ENCODE measurements at places on chromosomes 2 and 18.

- DNase-seq: no peak
Measured at GRCh38 chr2:219131327-219131726, 29.3 kb downstream of the NHEJ1 start.

DNA sequence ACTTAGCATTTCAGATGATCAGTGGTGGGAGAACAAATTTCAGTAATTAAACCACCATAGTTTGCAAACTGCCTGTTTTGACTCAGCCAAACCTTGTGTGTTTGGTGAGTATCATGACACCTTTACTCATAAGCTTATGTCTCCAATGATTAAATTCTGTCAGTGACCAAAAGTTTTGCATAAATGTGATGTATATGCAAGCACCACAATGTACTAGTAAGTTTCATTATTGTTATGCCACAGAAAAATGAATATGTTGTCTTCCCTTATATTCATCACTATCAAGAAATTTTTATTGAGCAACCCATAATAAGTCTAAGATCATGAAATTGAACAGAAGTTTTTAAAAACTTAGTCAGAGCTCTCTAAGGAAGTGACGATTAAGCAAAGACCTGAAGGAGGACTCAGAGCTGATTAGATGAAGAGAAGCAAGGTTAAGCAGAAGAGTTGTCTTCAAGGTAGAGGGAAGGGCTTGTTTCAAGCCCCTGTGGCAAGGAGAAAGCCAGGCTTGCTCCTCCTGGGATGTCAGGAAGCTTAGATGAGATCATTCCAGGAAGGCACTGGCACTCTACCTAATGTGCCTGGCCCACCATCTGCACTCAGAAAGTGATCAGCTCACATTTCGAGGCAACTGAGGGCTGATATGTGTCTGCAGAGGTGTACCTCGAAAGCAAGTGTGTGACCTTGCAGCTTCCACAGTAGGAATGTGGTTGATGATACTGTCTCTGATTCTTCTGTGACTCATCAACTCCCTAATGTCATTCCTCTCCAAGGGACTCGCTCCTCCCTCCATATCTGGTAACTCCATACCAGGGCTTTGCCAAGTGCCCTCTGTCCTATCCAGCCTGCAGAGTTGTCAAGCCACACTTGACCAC lies 54.7 kb downstream of the KCTD18 start:
- DNase-seq: no peak

DNA sequence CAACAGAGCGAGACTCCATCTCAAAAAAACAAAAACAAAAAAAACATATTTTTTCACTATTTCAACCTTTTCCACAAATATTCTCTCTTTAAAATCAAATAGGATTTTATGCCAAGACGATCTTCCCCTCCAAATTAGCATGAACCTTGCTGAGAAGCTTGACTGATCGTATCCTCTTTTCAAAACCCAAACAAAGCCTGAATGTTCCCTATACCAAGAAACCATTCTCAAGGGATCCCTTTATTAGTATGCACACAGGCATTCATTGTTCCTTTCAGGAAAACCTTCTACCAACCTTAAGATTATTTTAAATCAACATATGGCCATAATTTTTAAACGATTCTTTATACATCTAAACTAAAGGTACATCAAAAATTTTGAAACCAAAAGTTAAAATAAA lies 6.3 kb downstream of the SPIRE1 start:
- no peak for DNase-seq

DNA sequence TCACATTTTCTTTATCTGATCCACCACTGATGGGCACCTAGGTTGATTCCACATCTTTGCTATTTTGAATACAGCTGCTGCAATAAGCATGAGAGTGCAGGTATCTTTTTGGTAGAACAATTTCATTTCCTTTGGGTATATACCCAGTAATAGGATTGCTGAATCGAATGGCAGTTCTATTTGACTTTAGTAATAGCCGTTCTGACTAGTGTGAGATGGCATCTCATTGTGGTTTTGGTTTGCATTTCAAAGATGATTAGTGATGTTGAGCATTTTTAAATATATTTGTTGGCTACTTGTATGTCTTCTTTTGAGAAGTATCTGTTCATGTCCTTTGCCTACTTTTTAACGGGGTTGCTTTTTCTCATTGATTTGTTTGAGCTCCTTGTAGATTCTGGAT lies 72.3 kb downstream of the CCDC138 start:
- DNase-seq: no peak

- no peak for DNase-seq
Measured at GRCh38 chr2:180829836-180830235, 150.6 kb upstream of the UBE2E3 start.

DNA sequence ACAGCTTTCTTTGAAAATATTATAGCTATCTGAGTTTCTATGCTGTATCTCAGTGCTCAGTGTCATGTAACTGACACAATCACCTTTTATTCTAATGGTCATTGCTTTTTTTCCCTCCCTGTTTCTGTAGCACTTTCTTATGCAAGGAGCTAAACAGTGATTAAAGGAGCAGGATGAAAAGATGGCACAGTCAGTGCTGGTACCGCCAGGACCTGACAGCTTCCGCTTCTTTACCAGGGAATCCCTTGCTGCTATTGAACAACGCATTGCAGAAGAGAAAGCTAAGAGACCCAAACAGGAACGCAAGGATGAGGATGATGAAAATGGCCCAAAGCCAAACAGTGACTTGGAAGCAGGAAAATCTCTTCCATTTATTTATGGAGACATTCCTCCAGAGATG lies 56.4 kb downstream of the SCN2A start:
- DNase-seq: no peak

DNA sequence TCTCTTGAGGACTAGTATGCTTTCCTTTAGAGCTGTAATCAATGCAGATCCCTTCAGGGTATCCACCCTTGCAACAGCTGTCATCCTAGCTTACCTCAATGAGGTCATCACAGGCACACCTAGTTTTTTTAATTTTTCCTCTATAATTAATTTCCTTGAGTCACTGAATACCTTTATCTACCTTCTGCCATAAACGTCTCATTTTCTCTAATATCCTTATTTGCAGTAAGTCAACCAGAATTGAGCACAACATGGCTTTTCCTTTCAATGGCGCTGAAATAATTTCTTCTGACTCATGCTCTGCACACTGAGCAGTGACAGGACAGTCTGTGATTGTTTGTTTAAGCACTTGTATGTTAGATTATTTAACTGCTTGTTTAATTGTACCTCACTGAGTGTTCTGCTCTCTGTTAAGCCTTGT lies 49.4 kb downstream of the ETAA1 start:
- no peak for DNase-seq

GRCh38 chr2:120885321-120885720 lies 149.7 kb downstream of the GLI2 start:
- DNase-seq: no peak

- DNase-seq: no peak
Measured at GRCh38 chr18:13262839-13263691, 44.5 kb downstream of the LDLRAD4 start.

DNA sequence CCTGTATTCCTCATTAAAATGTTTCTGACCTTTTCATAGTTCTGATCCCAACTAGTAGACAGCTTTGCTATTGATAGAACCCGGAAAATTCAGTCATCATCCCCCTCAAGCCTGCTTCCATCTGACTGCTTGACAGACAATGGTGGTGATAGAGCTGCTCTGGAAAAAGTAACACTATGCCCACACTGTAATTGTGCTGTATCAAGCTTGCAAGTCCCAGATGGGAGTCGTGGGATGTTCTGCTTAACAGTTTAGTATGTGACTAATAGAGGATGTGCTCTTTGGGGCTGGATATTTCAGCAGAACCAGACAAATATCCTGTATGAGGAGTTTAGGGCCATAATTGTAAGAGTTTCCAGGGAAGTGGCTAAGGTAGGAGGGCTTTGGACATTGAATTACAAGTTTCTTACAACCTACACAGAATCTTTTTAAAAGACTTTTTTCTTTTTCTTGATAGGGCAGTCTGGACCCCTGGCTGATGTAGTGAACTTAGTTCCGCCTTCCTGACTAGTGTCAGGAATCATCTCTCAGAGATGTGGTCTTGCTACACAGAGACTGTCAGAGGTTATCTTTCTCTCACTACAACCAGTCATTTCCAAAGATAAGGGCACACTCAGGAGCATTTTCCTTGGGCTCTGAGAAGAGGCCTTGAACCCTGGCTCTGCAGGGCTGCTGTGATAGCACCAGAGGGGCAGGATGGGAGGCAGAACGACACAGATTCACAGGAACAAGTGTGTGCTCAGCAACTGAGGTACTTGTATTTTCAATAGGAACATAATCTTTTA lies 158.0 kb upstream of the RBMS1 start:
- no peak for DNase-seq

DNA sequence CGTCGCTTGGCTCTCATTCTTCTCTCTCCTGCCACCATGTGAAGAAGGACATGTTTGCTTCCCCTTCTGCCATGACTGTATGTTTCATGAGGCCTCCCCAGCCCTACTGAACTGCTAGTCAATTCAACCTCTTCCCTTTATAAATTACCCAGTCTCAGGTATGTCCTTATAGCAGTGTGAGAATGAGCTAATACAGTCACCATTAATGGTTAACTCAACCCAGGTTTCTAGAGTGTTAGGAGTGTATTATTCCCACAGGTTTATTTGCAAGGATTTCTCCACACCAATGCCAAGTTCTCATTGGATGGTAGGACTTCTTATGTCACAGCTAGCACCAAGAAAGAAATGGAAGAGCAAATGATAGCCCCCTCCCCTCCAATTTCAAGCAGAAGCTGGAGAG lies 71.9 kb downstream of the DYNAP start:
- DNase-seq: no peak

DNA sequence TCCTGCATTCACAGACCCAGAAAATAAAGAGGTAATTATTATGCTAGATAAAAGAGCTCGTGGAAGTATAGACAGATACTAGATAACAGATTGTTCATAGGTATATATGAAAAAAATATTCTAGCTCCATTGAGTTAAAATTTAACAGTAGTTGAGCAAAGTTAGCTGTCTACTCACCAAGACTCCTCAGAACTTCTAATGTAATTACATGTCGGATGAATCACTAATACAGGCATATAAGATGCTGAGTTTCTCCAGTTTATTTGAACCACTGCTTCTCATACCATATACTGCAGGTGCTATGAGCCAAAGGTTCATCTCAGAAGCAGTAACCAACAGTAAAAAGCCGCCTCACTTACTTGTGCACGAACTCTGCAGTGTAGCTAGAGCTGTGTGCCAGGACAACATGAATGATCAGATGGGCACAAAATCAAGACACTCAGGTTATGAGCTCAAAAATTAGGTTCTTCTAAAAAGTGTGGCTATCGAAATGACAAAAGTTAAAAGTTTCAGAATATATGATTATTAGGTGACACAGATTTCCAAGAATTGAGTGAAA lies 373.4 kb downstream of the NCKAP5 start:
- no peak for DNase-seq

GRCh38 chr2:27803046-27803445 lies 31.5 kb downstream of the MRPL33 start:
- no peak for DNase-seq

- DNase-seq: no peak
Measured at GRCh38 chr2:102359527-102359926, 3.9 kb downstream of the IL18R1 start.

GRCh38 chr2:221468317-221468716 lies 103.8 kb downstream of the EPHA4 start:
- no peak for DNase-seq

DNA sequence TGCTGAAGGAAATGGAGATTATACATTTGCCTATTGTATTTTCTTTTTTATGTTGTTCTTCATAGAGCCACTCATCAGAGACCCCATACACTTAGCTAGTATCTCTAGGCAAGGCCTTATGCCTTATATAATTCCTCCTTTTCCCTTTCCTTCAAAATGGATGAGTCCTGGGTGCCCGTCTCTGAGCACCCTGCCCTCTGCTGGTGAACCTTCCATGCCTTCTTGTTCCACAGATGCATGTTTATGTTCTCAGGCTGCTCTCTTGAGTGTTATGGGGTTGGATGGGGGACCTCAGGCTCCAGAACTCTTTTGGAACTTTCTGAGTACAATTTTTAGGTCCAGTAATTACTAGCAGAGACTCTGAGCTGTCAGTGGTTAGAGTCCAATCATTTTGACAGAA lies 368.6 kb upstream of the SPRED2 start:
- no peak for DNase-seq

GRCh38 chr2:218781691-218782527 lies at the start of gene CYP27A1:
Gene CYP27A1, plus strand, starts transcription at chr2:218782147. Its CDS starts 36 bp downstream, at chr2:218782183.
- peak; percentile 56 for DNase-seq

GRCh38 chr18:33020877-33021276 lies 248.1 kb upstream of the KLHL14 start:
- no peak for DNase-seq

DNA sequence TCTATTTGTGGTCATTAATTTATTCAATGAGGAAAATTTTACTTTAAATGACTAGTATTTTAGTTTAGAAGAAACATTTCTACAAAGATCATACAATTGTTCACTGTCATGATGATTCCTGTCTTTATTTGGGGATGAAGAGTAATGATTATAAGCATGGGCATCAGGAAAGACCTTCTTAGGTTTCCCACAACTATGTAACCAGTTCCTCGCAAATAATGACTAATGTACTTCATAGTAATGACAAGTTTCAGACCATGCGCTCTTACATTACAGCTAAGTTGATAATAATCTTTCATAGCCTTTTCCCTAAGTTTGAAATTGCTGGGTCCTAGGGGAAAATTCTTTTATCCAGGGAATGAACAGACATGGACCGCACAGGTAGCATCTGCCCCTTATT lies 90.5 kb downstream of the MYO5B start:
- DNase-seq: no peak

GRCh38 chr2:164710837-164711765 lies 89.8 kb upstream of the GRB14 start:
- DNase-seq: no peak

DNA sequence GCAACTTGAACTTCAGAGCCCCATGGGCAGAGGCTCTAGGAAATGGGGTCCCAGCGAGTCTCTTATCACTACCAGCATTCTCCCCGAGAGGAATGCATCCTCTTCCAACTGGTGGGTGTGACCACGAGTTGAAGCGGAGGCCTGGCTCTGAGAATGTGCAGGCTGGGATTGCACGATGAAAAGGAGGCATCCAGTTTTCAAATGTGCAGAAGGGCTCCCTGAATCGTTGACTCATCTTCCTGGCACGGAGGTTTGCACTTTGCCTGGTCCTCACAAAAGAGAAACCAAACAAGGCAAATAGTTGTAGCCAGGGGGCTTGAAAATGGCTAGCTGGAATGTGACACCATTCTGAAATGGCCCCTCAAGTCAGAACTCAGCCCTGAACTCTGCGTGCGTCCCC lies 216.7 kb downstream of the GLI2 start:
- no peak for DNase-seq

GRCh38 chr2:231463698-231464575 lies at the start of gene NCL:
Gene NCL, minus strand, starts transcription at chr2:231464484. Its CDS starts 131 bp downstream, at chr2:231464353.
- peak; percentile 87 for DNase-seq
